ENCODE measurements at places on chromosomes 13 and 19.

- DNase-seq: no peak
These were observed 1.2 kb upstream of the MYDGF start for GRCh38 chr19:4671185-4671851.

DNA sequence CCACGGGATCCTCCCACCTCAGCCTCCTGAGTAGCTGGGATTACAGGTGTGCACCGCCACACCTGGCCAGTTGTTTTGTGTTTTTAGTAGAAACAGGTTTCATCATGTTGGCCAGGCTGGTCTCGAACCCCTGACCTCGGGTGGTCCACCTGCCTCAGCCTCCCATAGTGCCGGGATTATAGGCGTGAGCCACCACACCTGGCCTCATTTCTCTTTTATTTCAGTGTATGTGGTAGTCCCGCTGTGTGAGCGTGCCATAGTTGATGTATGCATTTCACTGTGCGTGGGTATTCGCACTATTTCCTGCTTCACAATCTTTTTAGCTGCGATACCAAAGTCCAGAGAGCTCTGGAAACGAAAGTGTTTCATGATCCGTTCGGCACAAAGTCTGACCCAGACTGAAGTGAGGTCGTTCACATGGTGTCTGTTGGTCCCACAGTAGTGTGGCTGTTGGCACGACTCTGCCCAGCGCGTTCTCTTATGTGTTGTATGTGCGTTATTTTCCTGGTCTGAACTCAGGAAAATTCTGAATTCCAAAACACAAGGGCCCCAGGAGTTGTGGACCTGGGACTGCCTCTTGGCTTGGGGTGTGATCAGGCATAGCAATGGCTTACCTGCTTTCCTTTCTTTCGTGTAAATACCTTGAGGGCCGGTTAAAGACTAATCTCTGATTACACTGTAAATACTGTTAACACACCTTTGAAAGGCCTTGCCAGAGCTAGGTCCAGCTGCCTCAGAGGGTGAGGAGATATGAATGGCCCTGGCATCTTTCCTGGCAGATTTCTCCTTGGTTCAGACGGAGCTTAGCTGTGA lies 8.6 kb downstream of the EPN1 start:
- DNase-seq: no peak

- no peak for DNase-seq
These were observed 62.4 kb upstream of the XPO4 start for GRCh38 chr13:20964904-20965303.

- no peak for DNase-seq
These were observed 84.2 kb downstream of the COL4A2 start for GRCh38 chr13:110391273-110391672.

DNA sequence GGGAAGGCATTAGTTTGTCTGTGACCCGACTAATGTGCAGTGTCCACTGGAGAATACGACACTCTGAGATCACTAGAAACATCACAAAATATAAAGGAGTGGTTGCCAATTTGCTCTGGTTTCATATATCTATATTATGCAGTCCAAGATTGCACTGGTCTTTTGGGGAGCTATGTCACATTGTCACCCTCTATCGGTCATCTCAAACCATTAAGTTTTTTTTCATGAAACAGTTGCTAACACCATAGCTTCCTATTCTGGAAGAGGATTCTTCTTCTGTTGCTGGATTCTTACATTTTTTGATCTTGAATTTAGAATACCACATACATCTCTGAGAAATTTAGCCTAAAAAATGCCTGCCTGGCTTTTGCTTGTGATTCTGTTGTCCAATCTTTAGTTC lies 168.6 kb downstream of the LACC1 start:
- no peak for DNase-seq

DNA sequence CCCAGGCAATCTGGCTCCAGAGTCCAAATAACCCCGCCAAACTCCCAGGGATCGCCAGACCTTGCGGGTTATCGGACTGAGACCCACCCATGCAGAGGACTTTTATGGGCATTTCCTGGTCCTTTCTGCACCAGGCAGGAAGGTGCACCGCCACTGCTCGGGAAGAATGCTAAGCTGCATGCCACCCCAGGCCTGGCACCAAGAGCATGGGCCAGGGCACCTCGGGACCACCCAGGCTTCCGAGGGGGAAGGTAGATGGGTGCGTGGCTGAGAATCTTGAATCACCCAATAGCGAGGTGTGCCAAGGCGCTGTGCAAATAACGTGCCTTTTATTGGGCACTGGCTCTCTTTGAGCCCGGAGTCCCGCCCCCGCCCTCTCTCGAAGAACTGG lies 422 bp upstream of the ZNF575 start:
- no peak for DNase-seq

- DNase-seq: no peak
These were observed 21.7 kb upstream of the MAB21L1 start for GRCh38 chr13:35498231-35498630.

- DNase-seq: no peak
These were observed 272.7 kb downstream of the DIAPH3 start for GRCh38 chr13:59891053-59891452.

GRCh38 chr19:30546332-30546731 lies 174.1 kb downstream of the ZNF536 start:
- no peak for DNase-seq

DNA sequence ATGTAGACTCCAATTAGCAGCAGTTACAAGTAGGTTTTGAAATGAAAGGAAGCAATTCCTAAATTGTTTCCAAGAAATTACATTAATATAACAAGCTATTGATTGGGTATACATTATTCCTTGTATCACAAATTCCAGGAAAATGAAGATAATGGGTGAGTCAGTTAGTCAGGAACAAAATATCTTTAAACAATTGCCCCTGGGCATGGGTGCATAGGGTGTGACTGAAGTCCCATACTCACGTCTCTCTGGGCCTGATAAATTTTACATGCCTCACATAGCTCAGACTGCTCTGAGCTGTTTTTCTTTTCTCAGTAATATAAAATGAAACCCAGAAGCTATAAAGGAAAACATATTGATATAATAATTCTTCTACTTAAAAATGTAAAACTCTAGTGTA lies 87.8 kb downstream of the FNDC3A start:
- DNase-seq: no peak

- no peak for DNase-seq
These were observed 10.1 kb downstream of the COPE start for GRCh38 chr19:18908917-18909619.

DNA sequence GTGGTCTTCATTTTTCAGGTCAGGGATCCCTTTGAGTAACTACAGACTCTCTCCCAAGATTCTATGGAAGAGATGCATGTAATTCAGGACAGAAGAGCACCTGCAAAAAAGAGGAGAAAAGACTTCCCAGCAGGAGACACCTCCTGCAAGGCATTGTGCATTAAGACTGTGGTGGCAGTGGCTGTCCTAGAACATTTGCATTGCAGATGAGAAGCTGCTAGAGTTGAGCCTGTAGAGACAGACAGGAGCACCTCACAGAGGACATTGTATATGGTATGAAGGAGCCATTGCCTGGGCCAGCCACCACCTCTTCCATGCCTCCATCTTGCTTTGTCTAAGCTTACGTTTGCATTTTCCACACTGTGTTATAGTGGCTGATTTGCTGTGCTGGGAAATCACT lies 11.2 kb upstream of the MYO16 start:
- DNase-seq: no peak

All from stimulated activated CD4-positive, alpha-beta T cell treated with anti-CD3 and anti-CD28 coated beads, Interleukin-1b, Interleukin-23, amount 100 ng/mL, for 1 hour (primary cell).